AML-193 (cell line): ENCODE measurements at places on chromosomes 1 and 21.

GRCh38 chr1:246153796-246154212 is 353.3 kb downstream of the SMYD3 start:
- no peak for DNase-seq

DNA sequence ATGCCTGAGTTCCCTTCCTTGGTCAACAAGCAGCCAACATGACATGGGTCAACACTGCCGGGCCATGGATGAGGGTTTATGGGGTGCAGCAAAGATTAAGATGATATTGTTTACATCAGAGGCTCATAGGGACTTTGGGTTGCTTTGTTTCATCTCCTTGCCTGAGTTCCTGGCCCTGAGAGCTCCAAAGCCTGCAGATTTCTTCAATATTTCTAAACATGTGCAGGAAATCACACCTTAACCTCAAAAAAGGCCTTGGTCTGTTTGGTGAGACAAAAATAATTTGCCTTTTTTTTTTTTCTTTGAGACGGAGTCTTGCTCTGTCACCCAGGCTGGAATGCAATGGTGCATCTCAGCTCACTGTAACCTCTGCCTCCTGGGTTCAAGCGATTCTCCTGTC is 876 bp downstream of the SLAMF8 start:
- no peak for DNase-seq

- no peak for DNase-seq
Measured at GRCh38 chr1:43446881-43447835, 6.6 kb downstream of the HYI start.

- DNase-seq: no peak
Measured at GRCh38 chr1:158011714-158012113, 18.3 kb downstream of the KIRREL1 start.

GRCh38 chr1:246447501-246447900 is 59.6 kb downstream of the SMYD3 start:
- no peak for DNase-seq

- no peak for DNase-seq
Measured at GRCh38 chr1:90919900-90920299, 101.9 kb downstream of the ZNF644 start.

GRCh38 chr21:39332175-39332574 is 16.7 kb downstream of the HMGN1 start:
- no peak for DNase-seq
